ENCODE measurements at places on chromosomes 5 and 9.
A peak's percentile ranks its signal among the peaks of the same experiment; 100 is the strongest.

DNA sequence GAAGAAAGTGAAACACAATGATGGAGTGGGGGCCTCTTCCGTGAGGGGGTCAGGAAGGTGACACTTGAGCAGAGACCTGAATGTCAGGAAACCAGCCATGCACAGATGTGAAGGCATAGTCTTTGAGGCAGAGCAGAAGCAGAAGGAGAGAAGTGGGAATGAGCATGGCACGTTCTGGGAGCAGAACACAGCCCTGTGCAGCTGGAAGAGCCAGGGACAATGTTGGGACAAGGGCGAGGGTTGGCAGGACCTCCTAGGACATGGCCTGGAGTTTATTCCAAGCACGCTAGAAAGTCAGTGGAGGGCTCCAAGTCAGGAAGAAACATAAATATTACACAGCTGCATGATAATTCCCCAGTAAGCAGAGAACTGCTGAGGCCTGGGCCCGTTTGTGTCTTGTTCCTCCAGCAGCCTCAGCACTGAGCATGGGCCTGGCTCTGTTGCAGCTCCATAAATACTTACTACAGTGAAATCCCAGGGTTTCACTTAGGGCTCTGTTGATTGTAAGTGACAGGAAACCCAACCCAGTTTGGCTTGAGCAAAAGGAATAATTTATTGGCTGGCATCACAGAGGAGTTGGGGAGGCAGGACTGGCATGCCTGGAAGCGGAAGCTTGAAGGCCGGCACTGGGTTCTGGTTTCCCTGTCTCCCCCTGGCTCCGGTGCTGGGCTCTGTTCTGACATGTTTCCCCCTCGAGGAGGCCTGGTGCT is 66.2 kb downstream of the MVB12B start:
- no peak for DNase-seq

DNA sequence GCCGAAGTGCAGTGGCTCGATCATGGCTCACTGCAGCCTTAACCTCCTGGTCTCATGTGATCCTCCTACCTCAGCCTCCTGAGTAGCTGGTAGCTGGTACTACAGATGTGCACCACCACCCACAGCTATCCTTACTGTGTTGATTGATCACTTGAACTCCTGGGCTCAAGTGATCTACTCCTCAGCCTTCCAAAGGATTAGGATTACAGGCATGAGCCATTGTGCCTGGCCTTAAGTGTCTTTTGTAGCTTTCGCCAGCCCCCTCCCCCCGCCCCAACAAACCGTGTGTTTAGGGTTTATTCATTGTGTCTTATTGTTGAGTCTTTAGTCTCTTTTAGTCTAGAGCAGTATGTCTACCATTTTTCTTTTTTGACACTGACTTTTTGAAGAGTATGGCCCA is 33.1 kb downstream of the SPIN1 start:
- no peak for DNase-seq

DNA sequence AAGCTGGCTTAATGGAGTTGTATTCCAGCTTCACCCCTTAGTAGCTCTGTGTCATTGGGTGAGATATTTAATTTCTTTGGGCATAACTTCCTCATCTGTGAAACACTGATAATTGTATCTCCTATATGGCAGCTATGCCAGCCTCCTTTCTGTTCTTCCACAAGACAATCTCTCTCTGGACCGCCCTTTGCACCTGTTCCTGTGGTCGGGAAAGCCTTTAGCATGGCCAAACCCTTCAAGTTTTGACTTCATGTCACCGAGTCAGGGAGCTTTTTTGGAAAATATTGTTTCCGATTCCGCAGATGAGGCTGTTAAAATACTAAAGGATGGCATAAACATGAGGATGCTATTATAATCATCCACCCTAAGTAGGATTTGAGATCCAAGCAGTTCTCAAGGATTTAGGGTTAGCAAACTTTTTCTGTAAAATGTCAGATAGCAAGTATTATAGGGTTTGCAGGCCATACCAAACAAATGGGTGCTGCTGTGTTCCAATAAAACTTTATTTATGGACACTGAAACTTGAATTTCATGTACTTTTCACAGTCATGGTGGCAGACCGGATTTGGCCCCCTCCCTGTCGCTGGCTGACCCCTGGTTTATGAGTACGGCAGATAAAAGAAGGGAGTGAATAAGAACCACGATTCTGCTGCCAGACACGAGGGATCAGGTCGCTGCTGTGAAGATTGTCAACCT is 695 bp upstream of the NDFIP1 start:
- no peak for DNase-seq

DNA sequence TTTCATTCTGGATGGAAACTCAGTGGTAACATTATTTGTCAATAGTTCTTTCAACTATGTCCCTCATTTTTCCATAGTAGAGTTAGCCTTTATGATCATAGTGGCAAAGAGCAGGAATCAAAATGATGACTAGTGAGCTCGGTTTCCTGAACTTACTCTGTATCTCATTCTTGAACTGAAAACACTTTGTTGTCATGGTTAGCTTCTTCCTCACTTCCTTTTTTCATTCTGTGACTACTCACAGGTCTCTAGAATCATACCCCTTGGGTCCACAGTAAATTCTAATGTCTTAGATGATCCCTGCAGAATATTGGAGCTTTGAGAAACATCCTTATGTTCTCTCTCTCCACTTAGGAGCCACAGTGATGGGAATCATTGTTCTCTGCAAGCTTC is 29.4 kb upstream of the RECK start:
- DNase-seq = no peak

DNA sequence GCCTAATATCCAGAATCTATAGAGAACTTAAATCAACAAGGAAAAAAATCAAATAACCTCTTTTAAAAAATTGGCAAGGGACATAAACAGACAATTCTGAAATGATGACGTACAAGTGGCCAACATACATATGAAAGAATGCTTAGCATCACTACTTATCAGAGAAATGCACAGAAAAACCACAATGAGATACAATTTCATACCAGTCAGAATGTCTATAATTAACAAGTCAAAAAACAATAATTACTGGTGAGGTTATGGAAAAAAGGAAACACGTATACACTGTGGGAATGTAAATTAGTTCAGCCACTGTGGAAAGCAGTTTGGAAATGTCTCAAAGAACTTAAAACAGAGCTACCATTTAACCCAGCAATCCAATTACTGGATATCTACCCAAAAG is 1192.0 kb downstream of the CDH12 start:
- peak; percentile 8 for DNase-seq

GRCh38 chr5:30401479-30402058 is 791.9 kb upstream of the CDH6 start:
- DNase-seq = peak; percentile 39

GRCh38 chr5:45687701-45688100 is 8.5 kb downstream of the HCN1 start:
- DNase-seq = no peak

DNA sequence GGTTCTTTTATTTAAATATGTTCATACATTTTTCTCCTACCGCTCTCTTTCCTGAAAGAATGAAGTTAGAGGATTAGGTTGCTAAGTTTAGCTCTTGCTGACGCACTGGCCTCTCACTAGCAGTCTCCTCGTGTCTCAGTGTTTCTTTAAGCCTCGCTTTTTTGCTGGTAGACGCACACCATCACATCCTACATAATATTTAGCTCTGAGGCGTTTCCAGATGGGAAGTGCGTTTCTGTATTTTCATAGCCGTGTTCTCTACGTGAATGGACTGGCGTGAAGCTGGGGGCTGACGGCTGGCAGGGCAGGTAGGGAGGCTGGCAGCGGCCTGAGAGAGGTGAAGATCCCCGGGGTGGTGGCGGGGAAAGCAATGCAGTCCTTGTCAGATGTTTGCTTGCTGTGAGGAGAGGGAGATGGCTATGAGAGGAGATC is 79.2 kb upstream of the SPRY4 start:
- peak; percentile 61 for DNase-seq

DNA sequence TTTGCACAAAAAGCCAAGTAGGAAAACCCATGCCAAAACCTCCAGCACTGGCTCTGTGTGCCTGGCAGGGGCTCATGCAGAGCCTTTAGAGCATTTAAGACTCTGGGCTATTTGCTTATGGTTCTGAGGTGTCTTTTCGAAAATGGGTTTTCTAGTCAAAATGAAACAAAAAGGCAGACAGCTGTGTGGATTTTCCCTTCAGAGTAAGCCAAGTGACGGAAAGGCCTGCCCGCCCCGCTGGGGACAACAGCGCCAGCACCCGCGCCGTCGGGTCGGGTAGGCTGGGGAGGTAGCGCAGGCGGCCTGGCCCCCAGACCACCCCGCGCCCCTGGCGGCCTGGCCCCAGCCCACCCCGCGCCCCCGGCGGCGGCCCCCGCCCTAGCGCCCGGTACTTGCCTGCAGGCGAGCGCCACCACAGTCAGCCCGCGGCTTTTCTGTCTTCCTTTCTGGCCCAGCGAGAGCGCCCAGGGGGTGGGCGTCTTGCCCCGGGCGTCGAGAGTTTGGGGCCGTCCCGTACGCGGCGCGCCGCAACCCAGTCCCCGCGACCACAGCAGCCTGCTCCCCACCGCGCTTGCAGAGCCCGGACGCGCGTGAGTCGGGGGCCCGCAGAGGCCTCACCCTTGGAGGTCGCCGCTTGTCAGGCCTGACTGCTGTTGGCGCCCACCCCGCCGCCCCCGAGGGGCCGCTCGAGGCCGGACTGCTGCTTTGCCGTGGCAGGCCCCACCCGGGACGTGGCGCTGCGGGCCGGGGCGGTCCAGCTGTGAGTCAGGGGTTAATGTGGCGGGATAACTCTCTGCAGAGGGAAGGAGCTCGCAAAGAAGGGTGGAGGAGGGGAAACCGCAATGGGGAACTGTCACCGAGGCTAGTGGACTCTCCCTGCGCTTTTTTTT is at the start of gene TICAM2:
Gene TICAM2, minus strand, starts transcription at position 779 of the 890 bp plus-strand sequence. CDS start 21,223 bp downstream, outside the sequence.
- DNase-seq = peak; percentile 76

GRCh38 chr9:11149065-11149464 is 536.3 kb upstream of the PTPRD start:
- no peak for DNase-seq

DNA sequence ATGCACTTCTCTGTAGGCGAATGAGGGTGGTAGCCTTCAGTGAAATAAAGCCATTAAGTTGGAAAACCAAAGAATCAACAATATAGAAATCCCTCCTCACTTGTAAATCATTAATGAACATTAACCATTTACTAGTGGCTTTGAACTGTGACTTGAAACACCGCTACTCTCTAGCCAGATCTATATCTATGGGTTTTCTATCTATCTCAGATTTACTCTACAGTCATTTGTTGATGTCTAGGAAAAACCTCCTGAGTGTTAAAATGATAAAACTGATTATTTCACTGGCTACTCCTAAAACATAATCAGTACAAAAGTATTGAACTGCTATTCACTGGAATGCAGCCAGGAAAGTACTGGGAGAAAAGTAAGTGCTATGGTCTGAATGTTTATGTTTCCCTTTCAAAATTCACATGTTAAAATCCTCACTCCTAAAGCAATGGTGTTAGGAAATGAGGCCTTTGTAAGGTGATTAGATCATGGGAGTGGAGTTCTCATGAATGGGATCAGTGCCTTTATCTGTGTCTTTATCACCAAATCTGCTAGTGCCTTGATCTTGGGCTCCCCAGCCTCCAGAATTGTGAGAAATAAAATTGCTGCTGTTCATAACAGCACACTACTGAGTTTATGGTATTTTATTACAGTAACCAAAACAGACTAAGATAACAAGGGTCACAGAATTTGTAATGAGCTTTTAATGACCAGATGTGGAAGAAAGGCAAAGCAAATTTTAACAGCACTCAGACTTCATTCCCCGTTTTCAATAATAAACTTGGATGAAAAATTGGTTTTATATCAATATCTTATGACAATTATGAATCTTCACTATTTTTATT is 8.6 kb upstream of the OXCT1 start:
- DNase-seq = no peak

GRCh38 chr9:125789196-125789595 is 42.0 kb downstream of the PBX3 start:
- no peak for DNase-seq

GRCh38 chr5:1504069-1504595 is 19.6 kb downstream of the LPCAT1 start:
- DNase-seq = no peak
